ENCODE measurements at places on chromosomes 11 and 22.

- peak; percentile 84 for DNase-seq
Observed at GRCh38 chr22:30005213-30005857, 74.9 kb upstream of the HORMAD2 start.

- no peak for DNase-seq
Observed at GRCh38 chr22:38110008-38110862, at the start of gene BAIAP2L2. Gene BAIAP2L2, minus strand, starts transcription at chr22:38110684. Its CDS starts 159 bp downstream, at chr22:38110525.

GRCh38 chr11:2221591-2221990 lies 48.8 kb downstream of the ASCL2 start:
- no peak for DNase-seq

- no peak for DNase-seq
Observed at GRCh38 chr11:86204356-86204755, 40.2 kb upstream of the EED start.

DNA sequence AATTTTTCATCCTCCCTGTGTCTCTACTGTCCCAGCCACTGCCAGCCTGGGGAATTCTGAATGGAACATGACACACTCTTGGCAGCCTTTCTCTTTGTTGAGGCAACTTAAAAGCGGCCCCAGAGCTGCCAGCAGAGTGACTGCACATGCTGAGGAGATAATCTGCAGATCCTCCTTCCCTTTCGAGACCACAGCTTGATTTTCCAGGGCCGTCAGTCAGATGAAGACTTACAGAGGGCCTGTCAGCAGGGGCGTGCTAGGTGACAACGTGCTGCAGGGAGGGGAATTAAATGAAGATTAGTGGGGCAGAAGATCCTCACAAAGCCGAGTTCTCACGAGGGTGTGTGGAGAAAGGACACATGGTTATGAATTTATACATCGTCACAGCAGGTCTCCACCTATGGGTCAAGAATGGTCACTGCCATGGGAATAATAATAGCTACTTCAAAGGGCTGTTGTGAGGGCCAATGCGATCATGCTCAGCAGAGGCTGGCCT lies 193.5 kb upstream of the PITPNB start:
- DNase-seq: peak; percentile 54

- DNase-seq: no peak
Observed at GRCh38 chr11:38990139-38990538, 2392.1 kb upstream of the RAG2 start.

GRCh38 chr11:86219311-86220193 lies 25.0 kb upstream of the EED start:
- DNase-seq: no peak

DNA sequence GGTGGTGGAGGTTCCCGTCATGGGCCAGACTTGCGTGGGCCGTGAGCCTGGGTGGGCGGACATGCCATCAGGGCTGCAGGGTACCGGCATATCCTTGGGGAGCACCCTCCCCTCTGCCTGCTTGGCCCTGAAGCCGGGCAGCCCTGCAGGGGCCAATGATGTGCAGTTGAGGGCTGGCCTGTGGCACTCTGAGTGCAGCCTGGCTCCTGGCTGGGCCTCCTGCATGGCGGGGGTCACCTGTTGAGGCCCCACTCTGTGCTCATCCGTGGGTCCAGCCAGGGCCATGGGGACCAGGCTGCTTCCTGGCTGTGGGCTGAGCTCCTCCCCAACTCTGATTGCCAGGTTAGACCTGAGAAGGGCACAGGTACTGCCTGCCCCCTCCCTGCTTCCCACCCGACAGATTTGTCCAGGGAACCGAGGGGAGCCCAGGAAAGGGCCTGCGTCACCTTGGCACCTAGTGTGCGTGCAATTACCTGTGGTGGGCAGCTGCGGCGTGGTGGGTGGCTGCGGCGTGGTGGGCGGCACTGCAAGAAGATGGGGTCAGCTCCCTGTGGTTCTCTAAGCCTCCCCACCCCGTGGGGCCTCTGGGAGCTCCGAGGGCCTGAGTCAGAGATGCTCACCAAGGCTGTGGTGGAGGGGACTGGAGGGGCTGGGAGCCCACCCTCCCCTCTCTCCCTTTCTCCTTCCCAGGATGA lies 16.2 kb downstream of the MUC6 start:
- no peak for DNase-seq

- DNase-seq: no peak
Observed at GRCh38 chr11:26095340-26095739, 236.6 kb upstream of the ANO3 start.

- no peak for DNase-seq
Observed at GRCh38 chr11:63764679-63765647, 3.6 kb downstream of the ZFTA start.

- DNase-seq: no peak
Observed at GRCh38 chr11:69171476-69172240, 15.9 kb downstream of the SMIM38 start.

DNA sequence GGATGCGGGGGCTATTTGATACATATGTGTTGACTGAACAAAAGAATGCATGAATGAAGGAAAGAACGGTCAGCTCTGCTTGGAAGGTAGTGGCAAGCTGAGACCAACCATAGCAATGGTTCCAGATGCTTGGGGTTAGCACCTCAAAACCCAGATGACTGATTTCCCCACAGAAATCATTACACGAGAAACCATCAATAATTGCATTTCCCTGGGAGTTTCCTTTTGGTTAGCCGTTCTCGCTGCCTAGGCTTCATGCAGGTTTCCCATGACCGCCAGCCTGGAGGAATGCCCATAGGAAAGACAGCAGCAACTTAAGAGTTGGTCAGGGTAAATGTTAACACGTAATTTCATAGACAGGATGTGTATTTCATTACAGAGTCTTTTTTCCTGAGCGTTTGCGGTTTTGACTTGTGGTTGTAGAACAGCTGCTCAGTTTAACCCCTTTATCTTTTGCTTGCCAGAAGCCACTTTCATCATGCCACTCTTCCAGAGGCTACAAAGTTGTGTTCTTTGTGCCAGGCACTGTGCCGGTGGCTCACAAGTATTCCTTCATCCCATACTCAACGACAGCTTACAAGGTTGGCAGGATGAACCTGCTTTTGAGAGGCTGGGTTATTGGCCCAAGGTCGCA lies 2.8 kb downstream of the IL17RA start:
- DNase-seq: peak; percentile 58

DNA sequence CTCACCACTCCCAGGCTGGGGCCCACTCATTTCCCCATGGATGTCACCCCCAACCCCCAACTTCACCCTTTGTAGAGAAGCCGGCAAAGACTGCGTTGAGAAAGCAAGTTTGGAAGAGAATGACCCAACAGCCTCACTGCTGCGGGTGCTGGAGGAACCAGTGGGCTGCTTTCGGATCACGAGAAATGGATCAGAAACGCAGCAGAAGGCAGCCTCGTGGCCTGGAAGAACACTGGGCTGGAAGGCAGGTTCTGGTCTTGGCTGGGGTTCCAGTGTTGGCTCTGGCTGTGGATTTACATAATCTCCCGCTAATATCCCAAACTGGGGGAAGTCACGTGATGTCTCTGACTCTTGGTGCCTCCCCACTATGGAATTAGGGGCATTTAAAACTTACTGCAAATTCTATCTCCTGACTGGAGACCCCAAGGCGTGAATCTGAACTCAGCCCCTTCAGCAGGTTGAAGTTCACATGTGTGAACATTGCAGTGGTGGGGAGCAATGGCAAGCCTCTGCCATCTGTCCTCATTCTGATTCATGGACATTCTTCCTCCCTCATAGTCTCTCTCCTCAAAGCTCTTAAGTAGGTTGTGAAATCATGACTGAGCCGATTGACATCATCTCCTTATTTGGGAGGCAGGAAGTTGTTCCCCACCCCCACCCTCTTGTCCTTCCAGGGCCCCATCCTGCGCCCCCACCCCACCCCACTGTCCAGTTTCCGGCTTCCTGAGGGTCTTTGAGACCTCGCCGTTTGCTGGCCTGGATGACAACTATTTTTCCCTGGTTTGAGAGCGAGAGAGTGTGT lies 37.0 kb upstream of the TIMP3 start:
- DNase-seq: peak; percentile 17
